Fibroblast of pulmonary artery (primary cell): ENCODE measurements at places on chromosomes 16 and 17.

DNA sequence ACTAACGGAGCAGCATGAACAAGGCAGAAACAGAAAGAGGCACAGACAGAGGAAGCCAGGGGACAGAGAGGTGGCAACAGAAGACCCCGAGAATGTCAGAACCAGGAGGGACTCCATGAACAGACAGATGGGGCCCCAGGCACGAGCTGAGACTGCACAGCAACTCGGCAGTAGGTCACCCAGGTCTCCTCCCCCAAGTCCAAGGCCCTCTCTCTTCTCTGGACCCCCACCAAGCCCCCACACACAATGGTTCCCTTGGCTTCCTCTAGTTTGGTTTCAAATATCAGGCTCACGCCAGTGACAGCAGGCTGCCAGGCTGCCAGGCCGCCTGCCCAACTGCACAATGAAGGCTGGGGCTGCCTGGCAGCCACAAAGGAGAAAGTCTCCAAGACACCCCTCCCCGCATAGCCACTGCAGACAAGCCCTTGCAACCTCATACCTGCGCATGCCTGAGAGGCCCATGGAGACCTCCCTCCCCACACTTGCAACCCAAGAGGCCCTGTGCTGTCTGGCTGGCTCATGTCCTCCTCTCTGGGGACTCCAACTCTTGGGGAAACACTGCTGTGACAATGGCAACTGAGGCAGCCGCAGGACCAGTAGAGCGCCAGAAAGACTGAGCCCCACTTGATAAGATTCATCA, 54.8 kb downstream of the PIMREG start:
- no peak for DNase-seq

DNA sequence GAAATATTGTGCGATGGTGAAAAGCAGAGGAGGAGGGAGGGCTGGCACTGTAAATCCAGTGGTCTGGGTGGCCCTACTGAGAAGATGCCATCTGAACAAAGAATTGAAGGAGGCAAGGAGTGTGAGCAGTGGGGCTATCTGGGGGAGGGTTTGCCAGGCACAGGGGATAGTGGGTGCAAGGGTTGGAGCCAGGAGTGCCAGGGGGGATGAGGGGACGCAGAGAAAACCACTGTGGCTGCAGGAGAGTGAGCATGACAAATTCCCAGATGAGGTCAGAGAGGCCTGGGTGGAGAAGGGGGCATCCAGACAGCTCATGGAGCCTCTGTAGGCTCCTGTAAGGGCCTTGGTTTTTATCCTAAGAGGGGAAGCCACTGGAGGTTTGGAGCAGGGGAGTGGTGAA, 4.8 kb downstream of the XYLT2 start:
- no peak for DNase-seq

DNA sequence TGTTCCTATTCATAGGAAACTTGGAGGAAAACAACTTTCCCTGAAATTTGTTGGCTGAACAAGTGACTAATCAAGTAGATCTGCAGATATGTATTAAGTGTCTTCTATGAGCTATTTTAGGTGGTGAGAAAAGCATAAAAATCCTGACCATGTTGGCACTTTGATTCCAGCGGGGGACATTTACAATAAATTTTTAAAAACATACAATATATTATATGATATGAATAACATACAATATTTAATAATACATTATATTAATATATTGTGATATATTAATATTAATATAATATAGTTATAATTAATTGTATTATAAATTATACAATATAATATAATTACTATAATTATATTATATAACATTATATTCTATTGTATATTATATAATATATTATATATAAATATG, 362.9 kb upstream of the SOX9 start:
- no peak for DNase-seq

- DNase-seq, result no peak
These were observed 217.2 kb downstream of the CA10 start for GRCh38 chr17:51941272-51941671.

- peak; percentile 1 for DNase-seq
These were observed 782.7 kb upstream of the KIF2B start for GRCh38 chr17:53039981-53040380.

DNA sequence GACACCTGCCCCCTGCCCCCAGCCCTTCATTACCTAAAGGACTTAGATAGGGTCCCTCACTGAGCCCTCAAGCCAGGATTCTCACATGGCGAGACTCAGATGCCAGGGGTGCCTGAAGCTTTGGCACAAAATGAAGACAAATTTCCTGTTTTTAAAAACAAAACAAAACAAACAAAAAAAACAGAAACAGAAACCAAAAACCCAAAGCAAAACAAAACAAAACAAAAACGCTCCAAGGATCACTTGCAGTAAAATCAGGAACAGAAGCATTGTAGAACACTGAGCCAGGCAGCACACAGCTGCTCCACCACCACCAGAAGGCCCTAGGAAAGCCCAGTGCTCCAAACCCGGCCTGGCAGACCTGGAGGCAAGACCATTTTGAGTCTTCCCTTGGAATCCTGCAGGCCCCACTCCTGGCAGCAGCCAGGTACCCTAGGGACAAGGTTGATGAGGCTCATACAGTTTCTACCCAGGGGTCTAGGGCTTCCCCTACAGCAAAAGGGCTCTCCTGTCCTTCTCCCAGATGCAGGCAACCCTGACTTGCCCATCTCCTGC, 20.8 kb downstream of the MYO18A start:
- DNase-seq, result no peak

DNA sequence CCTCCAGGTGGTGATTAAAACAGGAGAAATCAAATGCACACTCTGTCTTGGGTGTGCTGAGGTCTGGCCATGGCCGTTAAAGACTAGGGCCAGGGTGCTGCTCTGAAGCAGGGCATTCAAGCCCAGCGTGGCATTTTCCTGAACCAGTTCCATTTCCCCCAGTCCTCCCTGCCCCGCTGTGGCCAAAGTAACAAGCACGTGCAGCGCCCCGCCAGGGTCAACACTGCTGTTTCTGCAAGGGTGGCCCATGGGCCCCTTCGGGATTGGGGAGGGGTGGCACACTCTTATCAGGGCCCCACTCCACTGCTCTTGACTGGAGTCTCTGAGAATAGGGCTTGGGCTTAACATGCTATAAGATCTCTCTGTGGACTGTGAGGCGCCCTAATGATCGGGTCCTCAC, 72.9 kb downstream of the IL21R start:
- no peak for DNase-seq

- no peak for DNase-seq
These were observed 7.3 kb downstream of the CYB5D1 start for GRCh38 chr17:7864995-7865650.

- no peak for DNase-seq
These were observed 454.9 kb downstream of the SOX9 start for GRCh38 chr17:72575542-72576233.

GRCh38 chr17:68399638-68400403, 57.5 kb downstream of the WIPI1 start:
- DNase-seq, result peak; percentile 76

- DNase-seq, result peak; percentile 26
These were observed 52.0 kb downstream of the ABHD15 start for GRCh38 chr17:29514792-29515191.

DNA sequence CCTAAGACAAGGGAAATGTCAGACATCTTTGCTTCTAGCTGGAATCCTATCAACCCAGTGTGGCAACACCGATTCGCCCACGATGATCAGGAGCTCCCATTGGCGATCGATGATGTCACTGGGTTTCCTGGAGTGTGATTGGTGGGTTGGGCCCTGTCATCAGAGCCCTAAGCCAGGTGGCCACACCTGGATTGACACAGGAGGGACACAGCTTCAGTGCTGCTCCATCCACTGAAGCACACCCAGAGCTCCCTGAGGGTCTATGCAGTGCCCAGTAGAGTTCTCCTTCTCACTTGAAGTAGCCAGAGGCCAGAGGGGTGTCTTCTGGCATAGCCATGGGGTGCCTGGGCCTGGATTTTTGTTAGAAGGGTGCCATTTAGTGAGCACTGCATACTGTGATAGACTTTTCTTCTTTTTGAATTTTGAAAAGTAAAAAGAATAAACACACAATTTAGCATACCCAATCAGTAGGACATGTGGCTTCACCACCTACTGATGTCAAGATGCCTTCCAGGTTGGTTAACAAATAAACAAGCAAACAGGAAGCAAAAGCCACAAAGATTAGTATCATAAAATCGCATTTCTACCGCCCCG, 77.6 kb downstream of the CMIP start:
- DNase-seq, result no peak

DNA sequence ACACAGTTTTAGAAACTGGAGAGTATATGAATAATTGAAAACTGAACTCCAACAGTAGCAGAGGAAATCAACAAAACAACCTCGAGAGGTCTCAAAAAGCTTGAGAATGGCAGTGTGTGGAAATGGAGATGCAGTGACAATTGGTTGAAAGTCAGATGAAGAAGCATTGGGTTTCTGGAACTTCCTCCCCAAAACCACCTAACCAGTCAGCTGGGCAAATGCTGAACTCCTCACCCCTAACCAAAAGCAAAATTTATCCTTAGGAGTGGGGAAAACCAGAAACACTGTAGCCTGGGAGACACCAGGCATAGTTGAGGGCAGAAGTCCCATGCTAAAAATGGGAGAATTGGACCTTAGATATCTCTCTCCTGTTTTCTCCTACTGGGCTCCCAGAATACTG, 109.9 kb downstream of the TANC2 start:
- DNase-seq, result peak; percentile 8

- peak; percentile 65 for DNase-seq
These were observed 107.0 kb upstream of the CACNG5 start for GRCh38 chr17:66727634-66728570.

DNA sequence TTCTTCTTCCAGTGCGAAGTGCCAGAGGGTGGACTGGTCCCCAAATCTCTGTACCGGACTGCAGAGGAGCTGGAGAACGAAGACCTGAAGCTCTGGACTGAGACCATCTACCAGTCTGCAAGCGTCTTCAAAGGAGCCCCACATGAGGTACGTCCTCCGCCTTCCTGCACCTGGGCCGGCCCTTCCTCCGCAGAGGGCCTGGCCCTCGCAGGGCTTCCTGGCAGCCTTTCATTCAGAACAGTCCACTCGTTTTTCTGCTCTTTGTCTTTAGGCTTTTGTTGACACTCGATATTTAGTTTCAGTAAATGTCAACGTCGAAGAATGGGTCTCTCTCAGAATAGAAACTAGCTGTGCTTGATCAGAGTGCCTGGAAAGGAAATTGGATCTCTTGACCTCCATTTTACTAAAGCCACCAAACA, 68.6 kb downstream of the SEC14L1 start:
- no peak for DNase-seq

DNA sequence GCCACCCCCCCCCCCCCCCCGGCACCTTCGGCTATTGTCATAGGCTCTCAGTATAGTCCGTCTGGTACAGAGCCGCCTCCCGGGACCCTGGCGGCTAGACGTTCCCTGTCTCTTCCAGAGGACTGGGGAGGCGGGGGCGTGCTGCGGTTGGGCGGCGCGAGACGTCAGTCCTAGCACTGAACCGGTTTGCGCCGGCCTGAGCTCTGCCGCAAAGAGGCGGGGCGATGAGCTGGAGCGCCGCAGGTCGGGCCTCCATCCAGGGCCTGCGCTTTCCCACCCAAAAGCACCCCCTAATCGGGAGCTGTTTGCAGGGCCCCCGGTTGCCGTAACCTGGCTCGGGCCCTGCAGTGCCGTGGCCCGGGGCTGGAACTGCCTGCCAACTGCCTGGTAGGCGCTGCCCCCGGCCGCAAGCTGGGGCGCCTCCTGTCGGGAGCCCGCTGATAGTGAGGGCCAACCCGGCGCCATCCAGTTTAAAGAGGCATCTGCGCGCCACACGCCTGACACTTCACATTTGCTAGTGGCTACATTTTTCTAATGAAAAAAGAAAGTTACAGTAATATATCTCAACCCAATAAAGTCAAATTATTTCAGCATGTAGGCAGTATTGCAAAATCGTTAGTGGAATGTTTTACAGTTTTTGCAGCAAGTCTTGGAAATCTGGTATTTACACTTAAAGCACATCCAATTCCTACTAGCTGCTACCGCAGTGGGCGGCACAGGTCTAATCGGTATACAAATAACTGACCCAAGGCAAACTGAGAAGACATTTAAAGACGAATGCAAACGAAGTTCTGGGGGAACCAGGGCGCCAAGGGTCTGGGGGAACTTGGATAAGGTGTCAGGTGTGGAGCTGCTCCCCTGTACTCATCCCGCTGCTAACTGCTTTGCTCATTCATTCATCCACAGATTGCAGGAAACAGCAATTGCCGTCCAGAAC, 753 bp upstream of the USP22 start:
- DNase-seq, result peak; percentile 99

- DNase-seq, result no peak
These were observed 197.3 kb upstream of the PMFBP1 start for GRCh38 chr16:72369274-72369673.

GRCh38 chr16:53771655-53772497, 67.9 kb downstream of the FTO start:
- DNase-seq, result no peak

GRCh38 chr17:27157297-27157696, 136.6 kb upstream of the WSB1 start:
- DNase-seq, result no peak

GRCh38 chr17:51402899-51403298, 142.6 kb downstream of the UTP18 start:
- DNase-seq, result no peak

- DNase-seq, result no peak
These were observed 3.5 kb downstream of the IRX3 start for GRCh38 chr16:54282928-54283724.

- DNase-seq, result no peak
These were observed 95.6 kb upstream of the HLF start for GRCh38 chr17:55168958-55169687.

DNA sequence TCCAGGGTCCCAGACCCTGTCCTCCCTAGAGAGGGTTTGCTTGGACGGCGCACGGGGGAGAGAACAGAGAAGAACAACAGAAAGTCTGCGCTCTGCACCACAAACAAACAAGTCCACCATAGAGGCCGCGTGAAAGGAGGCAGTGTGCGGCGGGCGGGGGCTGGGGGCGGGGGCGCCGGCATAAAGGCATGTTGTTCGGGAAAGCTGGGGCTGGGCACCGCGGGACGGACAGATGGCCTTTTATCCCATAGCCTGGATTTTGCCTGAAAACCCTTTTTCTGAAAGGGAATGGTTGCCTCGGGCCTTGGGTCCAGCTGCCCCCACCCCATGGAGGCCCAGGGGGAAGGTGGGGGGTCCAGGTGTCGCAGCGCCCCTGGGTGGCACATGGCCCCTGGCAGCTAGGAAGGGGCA, 26.0 kb downstream of the FA2H start:
- DNase-seq, result no peak

- no peak for DNase-seq
These were observed 1.5 kb upstream of the SYT17 start for GRCh38 chr16:19166500-19166899.

DNA sequence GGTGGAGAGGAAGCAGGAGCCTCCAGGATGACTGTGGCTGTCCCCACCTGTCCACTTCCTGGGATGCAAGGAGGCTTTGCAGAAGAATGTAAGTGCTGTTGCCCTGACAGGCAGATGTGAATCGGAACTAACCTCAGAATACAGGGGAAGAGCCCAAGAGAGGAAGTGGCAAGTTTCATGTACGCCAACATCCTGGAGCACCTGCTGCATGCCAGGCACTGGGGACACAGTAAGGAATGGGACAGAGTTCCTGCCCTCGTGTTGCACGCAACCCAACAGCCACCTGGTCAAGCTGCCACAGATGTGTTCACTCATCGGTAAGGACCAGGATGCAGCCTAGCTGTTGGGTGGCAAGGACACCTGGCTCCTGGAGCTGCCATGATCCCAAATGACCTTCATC, 98.6 kb upstream of the RPL38 start:
- DNase-seq, result no peak

GRCh38 chr16:9094011-9094846, 2.8 kb downstream of the HAPSTR1 start:
- no peak for DNase-seq

GRCh38 chr17:30905742-30906100, 317 bp downstream of the TEFM start:
- DNase-seq, result peak; percentile 7
